T1000 (cell line): ENCODE measurements at places on chromosomes 7 and 10.

- no peak for DNase-seq
These were observed 34.0 kb upstream of the CNPY1 start for GRCh38 chr7:155580367-155580766.

DNA sequence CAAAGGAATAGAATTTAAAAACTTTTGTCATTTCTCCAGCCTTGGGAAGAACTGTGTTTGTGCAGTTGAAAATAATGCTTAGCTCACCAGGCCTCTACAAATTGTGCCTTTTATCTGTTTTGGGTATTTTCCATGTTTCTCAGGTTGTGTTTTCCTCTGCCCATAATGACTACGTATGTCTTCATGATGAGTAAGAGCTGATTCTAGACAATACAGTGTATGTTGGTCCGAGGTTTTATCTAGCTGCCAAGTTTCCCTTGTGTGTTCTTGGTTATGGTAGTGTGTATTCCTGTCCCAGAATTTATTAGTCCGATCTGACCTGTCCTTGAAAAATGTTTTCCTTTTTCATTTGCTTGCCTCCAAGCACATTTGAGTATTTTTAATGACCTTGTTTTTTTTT, 83.7 kb upstream of the GLCCI1 start:
- DNase-seq: no peak

- DNase-seq: peak; percentile 81
These were observed 37.9 kb downstream of the ADAM12 start for GRCh38 chr10:126350216-126350992.

DNA sequence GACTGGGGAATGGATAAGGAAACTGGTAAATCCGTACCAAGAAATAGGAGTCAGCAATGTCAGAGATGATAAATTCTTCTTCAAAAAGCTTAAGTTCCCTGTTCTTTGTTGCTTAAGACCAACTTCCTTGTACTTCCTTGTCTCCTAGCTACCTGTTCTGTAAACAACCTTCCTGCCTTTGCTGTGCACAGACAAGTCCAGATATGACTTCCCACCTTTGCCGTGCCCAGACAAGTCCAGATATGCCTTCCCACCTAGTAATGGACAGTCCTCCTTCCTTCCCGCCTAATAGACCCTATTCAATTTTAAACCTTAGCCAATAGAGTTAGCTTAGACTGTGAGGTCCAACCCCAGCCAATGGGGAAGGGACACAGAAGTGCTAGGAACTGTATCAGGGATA, 2.5 kb upstream of the ZNF33A start:
- DNase-seq: no peak

- no peak for DNase-seq
These were observed 82.1 kb downstream of the USP6NL start for GRCh38 chr10:11529276-11529903.

- no peak for DNase-seq
These were observed 28.5 kb downstream of the ARL5B start for GRCh38 chr10:18687706-18688105.

DNA sequence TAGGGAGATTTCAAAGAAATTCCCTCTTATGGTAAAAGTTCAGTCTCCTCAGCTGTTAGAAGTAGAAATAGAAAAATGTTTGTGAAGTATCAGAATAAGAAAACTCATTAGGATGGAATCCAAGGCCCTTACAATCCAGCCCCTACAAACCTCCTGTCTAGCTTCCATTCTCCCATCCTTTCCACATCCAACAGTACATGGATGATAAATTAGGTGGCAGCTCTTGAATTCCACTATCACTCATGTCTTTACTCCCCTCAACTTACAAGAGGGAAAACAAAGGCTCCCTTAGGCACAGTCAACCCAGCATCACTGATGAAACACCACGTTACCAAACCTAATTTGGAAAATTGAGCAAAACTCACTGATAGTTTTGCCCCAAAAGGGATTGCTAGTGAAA, 23.0 kb downstream of the FAM13C start:
- no peak for DNase-seq
